Uterus (tissue), 4 donors: ENCODE measurements at places on chromosomes 5 and 9.

- no peaks in the 10 kb centered on the region for H3K36me3 ChIP-seq
- DNase-seq: no peak
- H3K27ac ChIP-seq: no peak overlapping the region
- H3K27me3 ChIP-seq: no peaks in the 10 kb centered on the region
- H3K4me1 ChIP-seq: no peaks in the 10 kb centered on the region
Measured at GRCh38 chr5:55407059-55407684, 99.4 kb downstream of the MTREX start.

DNA sequence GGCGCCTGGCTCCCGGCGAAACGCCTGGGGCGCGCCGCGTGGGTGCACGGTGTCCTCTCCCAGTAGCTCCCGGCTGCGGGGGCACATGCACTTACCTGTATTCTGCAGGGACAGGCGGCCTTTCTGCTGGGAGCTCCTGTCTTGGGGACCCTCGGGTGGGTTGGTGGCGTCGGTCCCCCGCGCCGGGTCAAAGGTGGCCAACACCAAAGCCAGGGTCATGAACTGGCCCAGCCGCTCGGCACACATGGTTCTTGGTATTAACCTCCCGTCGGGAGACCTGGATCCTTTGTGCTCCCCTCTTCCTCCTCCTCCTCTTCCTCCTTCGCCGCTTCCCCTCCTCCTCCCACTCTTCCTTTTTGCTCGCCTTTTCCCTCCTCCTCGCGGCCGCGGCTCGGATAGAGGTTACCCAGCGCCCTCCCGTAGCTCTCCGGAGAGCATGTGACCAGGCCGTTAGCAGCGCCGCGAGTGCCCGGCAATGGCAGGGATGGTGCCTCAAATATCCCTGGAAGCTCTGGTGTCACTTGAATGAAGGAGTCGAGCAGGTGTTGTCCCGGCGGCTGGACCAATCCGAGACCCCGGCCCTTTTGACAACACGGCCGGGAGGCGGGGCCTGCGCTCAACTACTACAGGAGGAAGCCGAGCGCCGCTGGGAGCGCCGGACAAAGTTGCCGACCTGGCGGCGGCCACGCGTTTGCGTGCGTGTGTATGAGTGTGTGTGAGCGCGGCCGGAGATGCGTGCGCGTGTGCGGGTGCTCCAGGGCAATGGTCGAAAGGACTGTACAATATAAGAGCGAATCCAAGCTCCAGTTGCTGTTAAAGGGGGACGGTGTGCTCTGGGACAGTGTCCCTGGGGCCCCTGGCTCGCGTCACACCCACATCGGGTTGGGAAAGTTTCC is at the start of gene STC2:
TSS of gene STC2 (minus strand) at position 467 of the 896 bp plus-strand sequence. CDS start at position 246, 221 bp downstream.
- H3K4me1 ChIP-seq: no peaks in the 10 kb centered on the region
- H3K36me3 ChIP-seq: no peaks in the 10 kb centered on the region
- H3K27ac ChIP-seq: no peak within 1 kb of the TSS
- peaks cover 23% of the 10 kb centered on the region for H3K27me3 ChIP-seq

- no peaks in the 10 kb centered on the region for H3K4me1 ChIP-seq
- no peaks in the 10 kb centered on the region for H3K36me3 ChIP-seq
Measured at GRCh38 chr5:172564883-172565282, 76.2 kb upstream of the NEURL1B start.

- no peak overlapping the region for H3K4me3 ChIP-seq
- no peaks in the 10 kb centered on the region for H3K4me1 ChIP-seq
- DNase-seq: no peak
- H3K27ac ChIP-seq: no peak overlapping the region
Measured at GRCh38 chr9:108166519-108166918, 677.0 kb upstream of the KLF4 start.

DNA sequence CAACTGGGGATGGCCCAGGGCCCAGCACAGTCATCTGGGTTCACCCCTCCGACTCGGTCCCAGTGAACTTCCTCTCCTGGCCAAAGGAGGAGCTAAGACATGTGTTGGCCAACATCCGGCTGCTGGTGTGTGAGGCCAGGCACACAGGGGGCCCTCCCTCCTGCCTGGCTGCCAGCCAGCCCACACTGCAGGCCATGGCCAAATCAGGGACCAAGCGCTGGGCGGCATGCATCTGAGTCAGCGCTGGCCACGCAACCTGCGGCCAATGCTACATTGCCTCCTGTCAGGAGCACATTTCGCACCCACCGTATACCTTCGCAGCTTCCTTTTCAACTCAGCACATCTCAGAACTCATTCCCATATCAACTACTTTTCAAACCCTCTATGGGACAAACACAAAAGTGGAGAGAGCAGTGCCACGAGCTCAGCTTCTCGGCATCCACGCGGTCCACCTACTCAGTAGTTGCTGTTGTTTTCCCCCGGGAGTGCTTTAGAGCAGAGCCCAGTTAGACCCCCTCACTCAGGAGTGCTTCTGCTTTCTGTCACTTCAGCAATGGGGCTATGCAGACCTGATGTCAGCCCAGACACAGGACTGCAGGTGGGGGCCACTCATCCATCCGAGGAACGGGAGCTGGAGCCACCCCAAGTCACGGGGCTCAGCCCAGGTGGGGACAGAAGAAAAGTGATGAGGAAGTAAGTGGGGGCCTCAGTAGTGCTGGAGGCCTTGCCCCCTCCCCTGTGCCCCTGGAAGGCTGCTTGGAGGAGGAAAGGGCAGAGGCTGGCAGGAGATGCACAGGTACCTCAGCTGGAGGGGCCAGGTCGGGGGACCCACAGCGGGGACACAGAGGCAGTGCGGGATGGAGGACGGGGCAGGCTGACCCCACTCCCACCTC is 13.9 kb downstream of the NINJ1 start:
- no peaks in the 10 kb centered on the region for H3K4me1 ChIP-seq
- peak overlapping the region; percentile 54 for H3K27ac ChIP-seq
- H3K27me3 ChIP-seq: no peaks in the 10 kb centered on the region
- no peak overlapping the region for H3K4me3 ChIP-seq
- peak; percentile 94 for DNase-seq

DNA sequence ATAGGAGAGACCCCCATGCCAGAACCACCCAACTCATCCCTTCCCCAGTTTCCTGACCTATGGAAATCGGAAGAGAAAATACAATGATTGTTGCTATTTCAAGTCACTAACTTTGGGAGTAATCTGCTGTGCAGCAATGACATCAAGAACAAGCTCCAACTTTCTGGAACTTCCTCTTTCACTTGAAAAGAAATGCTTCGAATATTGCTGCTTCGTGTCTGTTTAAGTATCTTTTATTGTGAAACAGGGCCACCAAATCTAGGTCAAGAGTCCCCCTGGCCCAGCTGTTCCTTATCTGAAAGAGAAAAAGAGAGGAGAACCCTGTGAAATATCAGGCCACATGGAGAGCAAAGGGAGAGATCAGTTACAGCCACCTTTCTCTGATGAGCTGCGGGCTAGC is 59.4 kb upstream of the DNAH5 start:
- no peak overlapping the region for H3K4me3 ChIP-seq
- no peaks in the 10 kb centered on the region for H3K4me1 ChIP-seq
- H3K27ac ChIP-seq: no peak overlapping the region
- H3K27me3 ChIP-seq: no peaks in the 10 kb centered on the region

GRCh38 chr5:12217039-12217438 is 312.8 kb upstream of the CTNND2 start:
- no peaks in the 10 kb centered on the region for H3K36me3 ChIP-seq
- no peak overlapping the region for H3K27ac ChIP-seq
- H3K4me3 ChIP-seq: no peak overlapping the region
- no peaks in the 10 kb centered on the region for H3K4me1 ChIP-seq
- no peaks in the 10 kb centered on the region for H3K27me3 ChIP-seq
- no peak for DNase-seq

- H3K4me1 ChIP-seq: no peaks in the 10 kb centered on the region
- no peak overlapping the region for H3K27ac ChIP-seq
- no peaks in the 10 kb centered on the region for H3K27me3 ChIP-seq
- H3K36me3 ChIP-seq: no peaks in the 10 kb centered on the region
- no peak for DNase-seq
Measured at GRCh38 chr5:57550132-57550531, 67.5 kb upstream of the ACTBL2 start.

- no peaks in the 10 kb centered on the region for H3K36me3 ChIP-seq
- H3K27me3 ChIP-seq: no peaks in the 10 kb centered on the region
- no peaks in the 10 kb centered on the region for H3K4me1 ChIP-seq
- H3K4me3 ChIP-seq: no peak overlapping the region
Measured at GRCh38 chr5:158907856-158908255, 191.9 kb downstream of the EBF1 start.

GRCh38 chr5:9166202-9167112 is 379.4 kb downstream of the SEMA5A start:
- H3K27ac ChIP-seq: no peak overlapping the region
- no peaks in the 10 kb centered on the region for H3K4me1 ChIP-seq
- no peak overlapping the region for H3K4me3 ChIP-seq
- no peak for DNase-seq
- no peaks in the 10 kb centered on the region for H3K27me3 ChIP-seq

DNA sequence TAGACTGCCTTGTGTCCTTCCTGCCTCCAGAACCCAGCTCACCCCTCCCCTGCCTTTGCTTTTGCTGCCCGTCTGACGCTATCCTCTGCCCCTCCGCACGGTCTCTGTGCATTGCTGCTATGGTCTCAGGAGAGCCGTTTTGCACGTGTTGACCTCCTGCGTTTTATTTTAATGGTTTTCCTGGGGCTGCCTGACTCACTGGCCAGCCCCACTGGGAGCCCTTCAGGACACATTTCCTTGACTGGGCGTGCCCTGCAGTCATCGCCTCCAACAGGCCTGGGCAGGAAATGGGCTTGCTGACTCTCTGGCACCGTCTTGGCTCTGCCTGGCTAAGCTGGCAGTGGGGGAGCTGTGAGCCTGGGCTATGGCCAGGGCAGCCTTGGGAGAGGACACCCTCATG is 17.9 kb upstream of the ASS1 start:
- no peaks in the 10 kb centered on the region for H3K27me3 ChIP-seq
- H3K4me3 ChIP-seq: no peak overlapping the region
- H3K36me3 ChIP-seq: no peaks in the 10 kb centered on the region
- DNase-seq: no peak
- H3K27ac ChIP-seq: no peak overlapping the region

DNA sequence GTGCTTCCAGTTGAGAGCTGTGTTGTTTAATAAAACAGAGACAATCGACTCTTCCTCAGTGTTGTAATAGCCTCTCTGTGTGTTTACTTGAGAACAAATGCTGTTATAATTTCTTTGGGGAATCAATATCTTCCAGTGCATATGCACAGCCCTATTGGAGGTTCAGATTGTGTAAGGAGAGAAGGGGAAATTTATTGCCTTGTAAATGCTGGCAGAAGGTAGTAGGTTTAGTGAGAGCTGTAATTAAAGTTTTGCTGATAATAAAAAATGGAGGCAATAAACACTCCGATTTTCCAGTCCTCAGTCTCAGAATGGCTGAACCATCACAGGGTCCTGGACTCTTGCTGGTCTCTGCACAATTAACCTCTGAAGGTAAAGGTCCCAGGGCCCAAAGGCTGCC is 128.3 kb downstream of the C5orf15 start:
- H3K27ac ChIP-seq: no peak overlapping the region
- H3K4me3 ChIP-seq: no peak overlapping the region
- H3K27me3 ChIP-seq: no peaks in the 10 kb centered on the region
- H3K4me1 ChIP-seq: no peaks in the 10 kb centered on the region

DNA sequence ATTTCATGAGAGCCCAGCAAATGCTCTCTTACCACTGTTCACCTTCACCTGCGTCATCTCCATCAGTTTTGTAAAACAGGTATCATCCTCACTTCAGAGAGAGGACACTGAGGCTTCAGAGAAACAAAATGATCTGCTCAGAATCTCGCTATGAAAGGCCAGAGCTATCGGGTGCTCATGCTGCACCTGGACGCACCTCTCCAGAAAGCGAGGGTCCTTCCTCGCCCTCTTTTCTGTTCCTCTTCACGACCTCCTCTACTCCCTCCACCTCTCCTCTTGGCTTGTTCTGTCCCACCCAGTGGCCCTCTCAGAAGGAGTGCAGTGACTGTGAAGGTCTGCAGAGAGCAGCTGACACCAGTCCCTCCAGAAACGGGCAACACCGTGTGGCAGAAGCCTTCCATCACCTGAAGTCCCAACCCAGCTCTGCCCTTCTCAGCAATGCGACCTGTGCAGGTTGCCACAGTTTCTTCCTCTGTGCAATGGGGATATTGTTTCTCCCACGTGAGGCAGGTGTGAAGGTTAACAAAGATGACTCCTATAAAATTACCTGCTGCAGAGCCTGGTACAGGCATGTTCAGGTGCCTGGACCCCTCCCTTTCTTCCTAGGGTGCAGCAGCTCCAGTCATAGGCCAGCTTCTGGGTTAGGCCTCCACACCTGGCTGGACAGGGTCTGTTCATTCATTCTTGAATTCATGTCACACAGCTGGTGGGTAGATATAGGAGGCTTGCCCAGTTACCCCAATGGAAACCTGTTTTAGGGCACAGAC is 45.3 kb upstream of the ANGPTL2 start:
- no peaks in the 10 kb centered on the region for H3K4me1 ChIP-seq
- H3K4me3 ChIP-seq: no peak overlapping the region
- no peaks in the 10 kb centered on the region for H3K27me3 ChIP-seq
- peak; percentile 3 for DNase-seq
- no peaks in the 10 kb centered on the region for H3K36me3 ChIP-seq
- H3K27ac ChIP-seq: no peak overlapping the region

DNA sequence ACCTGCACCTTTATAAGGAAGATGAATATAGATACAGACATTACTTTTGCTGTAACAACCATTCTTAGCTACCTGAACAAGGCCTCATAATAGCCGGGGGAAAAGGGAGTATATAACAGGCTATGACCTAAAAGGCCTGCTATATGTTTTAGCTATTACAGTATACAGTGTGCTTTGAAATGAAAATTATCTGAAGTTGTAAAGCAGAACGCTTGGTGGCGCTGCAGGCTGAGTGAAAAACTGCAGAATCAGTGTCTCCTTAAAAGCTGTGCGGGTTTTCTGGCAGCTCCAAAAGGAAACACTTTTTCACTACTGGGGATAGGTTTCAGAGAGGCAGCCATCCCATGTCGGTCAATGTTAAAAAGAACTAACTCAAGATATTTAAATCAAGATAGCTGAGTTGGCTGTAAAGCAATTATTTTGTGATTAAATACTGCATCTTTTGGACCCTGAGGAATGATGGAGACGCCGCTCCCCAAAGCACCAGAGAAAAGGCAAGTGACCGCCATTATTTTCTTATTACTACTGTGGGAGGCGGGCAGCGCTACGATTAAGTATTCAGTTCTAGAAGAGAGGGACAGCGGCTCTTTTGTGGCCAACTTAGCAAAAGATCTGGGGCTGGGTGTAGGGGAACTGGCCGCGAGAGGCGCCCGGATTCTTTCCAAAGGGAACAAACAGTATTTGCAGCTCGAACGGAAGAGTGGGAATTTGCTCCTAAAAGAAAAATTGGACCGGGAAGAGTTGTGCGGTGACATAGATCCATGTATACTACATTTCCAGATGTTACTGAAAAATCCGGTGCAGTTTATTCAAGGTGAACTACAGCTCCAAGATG is 5.9 kb downstream of the PCDHB6 start:
- no peak overlapping the region for H3K27ac ChIP-seq
- H3K4me3 ChIP-seq: no peak overlapping the region
- H3K36me3 ChIP-seq: no peaks in the 10 kb centered on the region

DNA sequence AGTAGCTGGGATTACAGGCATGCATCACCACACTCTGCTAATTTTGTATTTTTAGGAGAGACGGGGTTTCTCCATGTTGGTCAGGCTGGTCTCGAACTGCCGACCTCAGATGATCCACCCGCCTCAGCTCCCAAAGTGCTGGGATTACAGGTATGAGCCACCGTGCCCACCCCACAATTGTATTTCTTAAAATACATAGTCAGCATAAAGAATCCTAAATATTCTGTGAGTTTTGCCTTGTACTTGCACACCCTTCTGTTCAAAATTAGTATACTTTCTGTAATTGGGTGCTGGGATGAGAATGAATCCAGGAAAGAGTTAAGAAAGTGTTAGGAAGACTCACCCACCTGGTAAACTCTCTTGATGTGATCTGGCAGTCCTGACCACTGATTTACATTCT is 101.3 kb downstream of the CAAP1 start:
- no peaks in the 10 kb centered on the region for H3K36me3 ChIP-seq
- no peaks in the 10 kb centered on the region for H3K4me1 ChIP-seq
- no peak overlapping the region for H3K4me3 ChIP-seq
- H3K27ac ChIP-seq: no peak overlapping the region
- no peak for DNase-seq
